ENCODE measurements at places on chromosomes 4 and X.

GRCh38 chrX:13940671-13941070, 89.0 kb downstream of the GEMIN8 start:
- DNase-seq: no peak

DNA sequence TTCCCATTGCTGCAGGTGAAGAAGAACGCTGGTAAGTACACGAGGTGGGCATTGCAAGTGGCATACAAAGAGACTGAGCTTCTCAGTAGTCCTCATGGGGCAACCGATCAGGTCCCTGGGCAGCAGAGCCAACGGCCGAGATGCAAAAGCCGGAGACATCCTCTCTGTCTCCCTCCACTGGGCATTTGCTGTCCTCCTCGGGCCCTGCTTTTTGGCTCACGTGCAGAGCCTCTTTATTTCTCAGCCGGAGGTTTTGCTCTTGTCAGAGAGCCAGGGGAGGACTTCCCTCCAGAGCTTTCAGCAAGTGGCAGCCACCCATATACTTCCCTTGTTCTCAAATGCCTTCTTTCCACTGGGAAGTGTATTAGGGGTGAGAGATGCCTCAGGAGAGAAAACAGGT, 18.0 kb downstream of the STARD8 start:
- DNase-seq: no peak

DNA sequence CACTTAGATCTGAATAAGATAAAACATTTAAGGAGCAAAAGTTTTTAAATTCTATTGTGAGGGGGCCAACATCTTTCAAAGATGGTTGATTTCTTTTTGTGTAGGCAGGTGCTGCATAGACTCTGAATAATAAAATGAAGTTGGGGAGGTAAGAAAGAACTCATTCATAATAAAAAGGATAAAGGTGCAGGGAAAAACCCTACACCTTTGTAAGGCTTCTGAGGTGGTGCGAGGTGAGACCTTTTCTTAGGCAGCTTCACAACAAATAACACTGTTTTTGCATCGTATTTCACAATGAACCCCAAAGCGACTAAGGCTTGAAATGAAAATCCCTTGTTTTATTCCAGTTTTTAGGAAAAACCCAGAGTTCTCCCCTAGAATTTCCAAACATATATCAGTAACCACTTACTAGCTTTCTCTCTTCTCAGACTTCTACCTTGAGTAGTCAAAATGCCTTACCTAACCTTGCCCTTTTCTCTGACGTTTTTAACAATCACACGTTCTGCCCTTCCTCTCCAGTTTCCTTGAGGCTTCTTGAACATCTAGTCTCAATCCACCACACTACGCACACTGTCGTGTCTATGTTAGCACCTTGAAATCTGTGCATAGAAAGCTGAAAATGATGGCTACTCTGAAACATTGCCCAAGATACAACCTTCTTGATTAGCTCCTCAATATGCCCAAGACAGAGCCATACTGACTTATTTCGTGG, 30.2 kb downstream of the MAML3 start:
- no peak for DNase-seq

- DNase-seq: no peak
Observed at GRCh38 chr4:88775529-88775928, 77.9 kb upstream of the NAP1L5 start.

DNA sequence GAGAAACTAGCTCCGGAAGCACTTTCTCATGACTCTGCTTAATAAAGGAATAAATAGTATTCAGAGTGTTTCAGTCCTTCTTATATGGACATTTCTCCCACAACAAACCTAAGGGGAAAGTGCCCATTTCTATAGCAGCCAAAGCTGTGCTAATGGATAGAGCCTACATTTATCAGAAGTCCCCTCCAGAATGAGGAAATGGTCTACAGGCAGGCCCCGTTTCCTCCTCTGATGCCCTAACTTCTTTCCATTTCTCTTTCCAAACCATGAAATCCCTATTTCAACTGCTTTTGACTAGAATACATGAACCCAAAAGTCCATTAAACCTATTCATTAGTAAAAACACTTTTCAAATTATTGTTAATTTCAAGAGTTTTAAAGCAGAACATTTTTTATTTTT, 4.5 kb downstream of the ACSL1 start:
- DNase-seq: no peak

Measured in NCI-H510A (cell line).